ENCODE measurements at places on chromosomes 7 and 10. TPM values are rescaled to one million over a fixed set of nuclear protein-coding genes. Genes with fewer than 3 reads are reported as not detected.

GRCh38 chr7:130432886-130433285 lies 7.9 kb downstream of the CEP41 start:
- H3K36me3 ChIP-seq: no peaks in the 10 kb centered on the region
- no peak for DNase-seq
- no peak overlapping the region for H3K27ac ChIP-seq
- no peaks in the 10 kb centered on the region for H3K4me1 ChIP-seq
- H3K27me3 ChIP-seq: no peaks in the 10 kb centered on the region
- no peak overlapping the region for H3K4me3 ChIP-seq

The LLCFC1 gene
- total RNA-seq: not detected

The ECHDC3 gene
- total RNA-seq: 62.6 TPM

The PCLO gene
- total RNA-seq: 5.3 TPM

DNA sequence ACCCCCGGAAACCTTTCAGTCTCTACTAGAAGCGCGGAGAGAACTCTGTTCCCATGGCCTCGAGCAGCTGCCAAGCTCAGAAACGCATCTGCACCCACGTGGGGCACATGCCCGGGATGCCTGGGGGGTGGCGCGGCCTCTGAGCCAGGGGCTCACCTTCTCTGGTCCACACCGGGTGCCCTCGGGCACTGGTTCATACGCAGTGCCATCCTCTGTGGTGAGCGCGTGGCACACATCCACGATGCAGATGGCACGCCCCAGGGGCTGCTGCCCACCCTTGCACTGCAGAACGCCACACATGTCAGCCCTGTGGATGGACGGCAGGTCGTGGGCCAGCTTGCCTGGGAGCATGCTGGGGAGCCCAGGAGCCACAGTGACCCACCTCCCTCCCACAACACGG lies 6.5 kb downstream of the ADAM8 start:
- H3K4me1 ChIP-seq: no peaks in the 10 kb centered on the region
- H3K4me3 ChIP-seq: no peak overlapping the region
- no peak overlapping the region for H3K27ac ChIP-seq
- DNase-seq: no peak
- H3K36me3 ChIP-seq: no peaks in the 10 kb centered on the region

Measured in breast epithelium (tissue), 4 donors.